Erythroblast (primary cell): ENCODE measurements at places on chromosomes 2 and 18.

DNA sequence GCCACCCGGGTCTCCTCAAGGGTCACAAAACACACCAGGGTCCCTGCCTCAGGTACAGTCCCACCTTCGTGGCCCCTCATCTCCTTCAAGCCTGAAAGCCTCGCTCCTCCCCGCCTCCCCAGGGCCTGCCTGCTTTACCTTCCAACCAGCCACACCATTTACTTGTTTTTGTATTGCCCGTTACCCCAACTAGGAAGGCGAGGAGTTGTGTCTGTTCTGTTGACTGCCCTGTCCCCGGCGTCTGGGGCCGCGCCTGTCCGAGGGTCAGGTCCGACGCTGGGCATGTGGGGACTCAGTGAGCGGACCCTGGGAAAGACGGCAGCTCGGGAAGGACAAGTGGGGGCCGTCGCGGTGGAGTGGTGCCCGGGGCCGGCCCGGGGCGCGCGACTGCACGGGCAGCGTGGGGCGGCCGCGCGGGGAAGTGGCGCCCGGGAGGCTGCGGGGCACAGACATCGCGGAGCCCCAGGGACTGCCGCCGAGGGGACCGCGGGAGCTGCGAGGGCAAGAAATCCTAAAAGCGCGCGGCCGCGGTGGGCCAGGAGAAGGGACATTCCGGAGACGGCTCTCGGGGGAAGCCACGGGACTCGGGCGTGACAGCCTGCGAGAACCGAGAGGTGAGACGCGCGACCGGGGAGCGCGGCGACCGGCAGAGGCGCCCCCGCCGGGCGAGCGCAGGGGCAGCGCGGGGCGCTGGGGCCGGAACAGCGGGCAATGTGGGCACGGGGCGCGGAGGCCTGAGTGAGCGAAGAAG, 797 bp upstream of the GRHL1 start:
- DNase-seq, result peak; percentile 77

DNA sequence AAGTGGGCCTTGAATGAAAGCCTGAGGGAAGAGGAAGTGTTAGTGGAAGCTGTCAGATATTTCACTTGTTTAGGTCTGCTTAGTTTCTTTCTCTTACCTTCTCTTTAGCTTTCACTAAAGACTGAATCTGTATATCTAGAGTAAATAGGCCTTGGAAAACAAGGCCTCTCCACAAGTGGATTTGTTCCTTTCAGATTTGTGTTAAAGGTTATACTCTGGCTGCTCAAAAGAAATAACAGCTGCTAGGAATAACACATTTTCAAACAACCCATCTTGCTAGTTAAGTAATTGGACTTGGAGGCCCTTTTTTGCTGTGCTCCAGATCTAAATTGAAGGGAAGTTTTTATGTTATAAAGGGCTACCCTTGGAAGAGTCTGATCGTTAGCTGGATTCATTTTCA, 236.3 kb downstream of the KIAA1328 start:
- no peak for DNase-seq

GRCh38 chr2:234834228-234834923, 117.4 kb upstream of the SH3BP4 start:
- DNase-seq, result no peak

DNA sequence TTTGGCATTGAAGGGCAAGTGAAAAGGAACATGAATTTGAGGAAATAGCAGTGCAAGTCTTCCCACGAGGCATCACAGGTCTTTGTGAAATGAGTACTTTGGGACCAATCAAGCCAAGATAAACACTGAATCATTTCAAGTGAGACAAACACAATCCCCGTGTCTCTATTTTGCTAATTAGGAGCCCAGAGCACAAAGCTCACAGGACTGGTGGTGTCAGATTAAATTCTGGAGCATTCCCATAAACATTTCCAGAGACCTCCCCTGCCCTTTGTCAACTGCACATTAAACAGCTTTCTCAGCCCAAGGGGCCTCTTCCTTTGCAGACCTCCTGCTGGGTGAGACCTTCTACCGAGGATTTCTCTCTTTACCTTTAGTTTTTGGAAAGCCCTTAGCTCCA, 50.7 kb downstream of the DAPL1 start:
- no peak for DNase-seq

DNA sequence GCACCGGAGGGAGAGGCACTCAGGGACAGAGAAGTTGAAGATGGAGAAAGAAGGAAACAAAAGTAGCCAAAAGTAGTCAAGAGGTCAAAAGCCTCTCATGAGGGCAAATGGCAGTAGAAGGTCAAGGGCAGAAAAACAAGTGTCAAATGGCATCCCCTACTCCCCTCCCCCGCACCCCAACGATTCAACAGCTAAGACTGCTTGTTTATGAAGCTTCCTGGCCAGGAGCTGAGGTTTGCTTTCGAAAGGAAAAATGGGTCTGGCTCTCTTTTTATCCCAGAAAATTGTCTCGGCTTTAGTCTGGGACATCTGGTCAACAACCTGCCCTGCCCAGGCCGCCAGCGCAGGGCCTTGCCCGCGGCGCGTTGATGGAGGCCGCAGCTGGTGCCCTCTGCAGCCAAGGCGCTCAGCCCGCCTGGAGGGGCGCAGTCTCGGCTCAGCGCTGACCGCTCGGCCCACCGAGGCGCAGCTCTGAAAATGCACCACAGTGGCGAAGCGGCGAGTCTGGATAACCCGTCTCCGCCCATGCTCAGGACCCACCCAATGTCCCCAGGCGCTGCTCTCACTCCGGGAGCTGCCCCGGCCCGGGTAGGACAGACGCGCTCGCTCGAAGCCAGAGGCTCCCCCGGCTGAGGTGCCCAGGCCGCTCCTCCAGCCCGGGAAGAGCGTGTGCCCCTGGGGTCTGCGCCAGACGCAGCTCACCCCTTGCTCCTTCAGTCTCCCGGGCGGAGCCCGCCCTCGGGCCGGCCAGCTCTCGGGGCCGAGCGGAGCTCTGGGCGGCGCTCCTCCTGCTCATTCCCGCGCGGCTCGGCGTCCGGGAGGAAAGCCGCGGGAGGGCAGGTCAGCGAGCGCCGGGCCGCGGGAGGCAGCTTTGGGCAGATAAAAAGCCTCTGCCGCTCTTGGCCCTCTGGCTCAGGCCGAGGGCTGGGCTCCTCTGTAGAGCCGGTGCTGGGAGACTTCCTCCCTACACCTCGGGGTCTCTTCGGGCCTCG, 1.8 kb upstream of the TBR1 start:
- peak; percentile 64 for DNase-seq

- no peak for DNase-seq
Observed at GRCh38 chr2:55152475-55153412, 79.3 kb downstream of the CLHC1 start.

- DNase-seq, result no peak
Observed at GRCh38 chr2:74858281-74858680, 24.4 kb downstream of the HK2 start.

DNA sequence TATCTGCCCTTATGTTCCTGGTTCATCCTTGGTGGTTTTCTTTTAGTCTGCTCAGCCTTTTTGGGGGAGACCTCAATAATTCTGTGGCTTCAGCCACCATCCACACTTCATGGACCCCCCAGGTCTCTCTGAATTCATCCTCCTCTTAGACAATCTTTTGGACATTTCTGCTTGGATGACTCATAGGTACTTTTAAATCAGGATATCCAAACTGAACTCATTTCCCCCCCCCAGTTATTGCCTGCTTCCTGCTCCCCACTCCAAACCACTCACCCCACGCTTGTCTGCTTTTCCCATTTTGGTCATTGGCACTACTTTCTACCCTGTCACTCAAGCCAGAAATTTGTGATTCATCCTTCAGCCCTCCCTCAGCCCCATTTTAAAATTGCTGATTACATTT, 78.5 kb downstream of the TANC1 start:
- DNase-seq, result no peak

DNA sequence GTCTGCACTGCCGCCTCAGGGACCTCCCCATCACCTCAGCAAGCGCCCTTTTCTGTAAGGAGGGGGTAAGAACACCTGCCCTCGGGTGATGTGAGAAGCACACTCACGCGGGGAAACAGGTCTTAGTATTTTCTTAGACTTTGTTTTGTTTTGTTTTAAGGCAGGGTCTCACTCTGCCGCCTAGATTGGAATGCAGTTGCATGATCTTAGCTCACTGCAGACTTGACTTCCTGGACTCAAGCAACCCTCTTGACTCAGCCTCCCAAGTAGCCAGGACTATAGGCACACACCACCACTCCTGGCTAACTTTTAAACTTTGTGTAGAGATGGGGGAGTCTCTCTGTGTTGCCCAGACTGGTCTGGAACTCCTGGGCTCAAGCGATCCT, 37.1 kb downstream of the RAMP1 start:
- no peak for DNase-seq

DNA sequence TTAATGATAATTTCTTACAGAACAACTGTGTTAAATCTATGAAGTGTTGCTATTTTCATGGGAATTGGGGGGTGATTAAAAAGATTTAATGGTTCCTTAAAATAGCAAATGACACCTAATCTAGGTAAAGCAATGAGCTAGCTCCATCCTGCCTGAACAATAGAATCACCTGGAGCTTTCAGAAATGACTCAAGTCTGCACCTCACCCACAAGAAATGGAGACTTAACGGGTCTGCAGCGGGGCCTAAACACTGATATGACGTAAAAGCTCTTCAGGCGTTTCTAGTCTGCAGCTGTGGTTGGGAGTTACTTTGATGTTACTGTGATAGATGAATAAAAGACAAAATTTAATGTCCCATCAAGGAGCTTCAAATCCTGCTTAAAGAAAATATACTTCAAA, 328.2 kb downstream of the RND3 start:
- DNase-seq, result no peak

GRCh38 chr2:38697116-38697840, 31.4 kb downstream of the GALM start:
- DNase-seq, result no peak

GRCh38 chr2:149858901-149859634, 271.5 kb upstream of the MMADHC start:
- no peak for DNase-seq

GRCh38 chr2:187922846-187923245, 368.6 kb upstream of the TFPI start:
- DNase-seq, result no peak

DNA sequence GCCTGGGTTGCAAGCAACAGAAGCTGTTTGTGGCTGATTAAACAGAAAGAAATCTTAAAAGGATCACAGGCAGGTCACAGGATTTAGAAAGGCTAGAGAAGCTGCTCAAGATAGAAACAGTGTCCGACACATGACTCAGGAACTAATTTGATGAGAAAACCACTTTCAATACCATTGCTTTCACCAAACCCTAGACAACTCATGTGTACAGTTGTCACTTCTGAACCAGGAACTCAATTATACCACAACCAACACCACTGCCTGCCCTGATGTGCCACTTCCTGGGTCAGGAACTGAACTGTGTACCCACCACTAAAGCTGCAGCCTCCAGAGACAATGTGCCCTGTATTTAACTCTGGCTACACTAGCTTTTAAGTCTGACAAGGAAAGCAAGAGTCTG, 56.0 kb downstream of the TMEM247 start:
- no peak for DNase-seq

- DNase-seq, result peak; percentile 24
Observed at GRCh38 chr2:68565858-68566257, 77.5 kb upstream of the PROKR1 start.
